ENCODE measurements at places on chromosomes 4 and X. TPM values are rescaled to one million over a fixed set of nuclear protein-coding genes. Genes with fewer than 3 reads are reported as not detected.

The NUDT11 gene
- polyA plus RNA-seq: 14.3 TPM

The WDR19 gene
- 83.2 TPM for polyA plus RNA-seq

The HOPX gene
- polyA plus RNA-seq: 11.0 TPM

The USP26 gene
- polyA plus RNA-seq: not detected

The PDCL2 gene
- polyA plus RNA-seq: not detected

The LANCL3 gene
- 0.09 TPM for polyA plus RNA-seq

The CXCL1 gene
- polyA plus RNA-seq: 0.36 TPM

The PDE5A gene
- 48.7 TPM for polyA plus RNA-seq

The CENPE gene
- 11.6 TPM for polyA plus RNA-seq

The RHOXF1 gene
- 3.6 TPM for polyA plus RNA-seq

The CAMK2D gene
- polyA plus RNA-seq: 71.4 TPM

The INTS6L gene
- 27.3 TPM for polyA plus RNA-seq

The MTNR1A gene
- 1.5 TPM for polyA plus RNA-seq

The PABPC1L2A gene
- not detected for polyA plus RNA-seq

The RNF212 gene
- polyA plus RNA-seq: 18.7 TPM

The PABPC4L gene
- polyA plus RNA-seq: 9.1 TPM

The CLCN3 gene
- 56.8 TPM for polyA plus RNA-seq

The IRS4 gene
- 2.3 TPM for polyA plus RNA-seq

The TREX2 gene
- polyA plus RNA-seq: 0.48 TPM

The ARHGEF38 gene
- polyA plus RNA-seq: 4.7 TPM

The APELA gene
- 12.8 TPM for polyA plus RNA-seq

The SHISA3 gene
- polyA plus RNA-seq: 95.6 TPM

The HDX gene
- polyA plus RNA-seq: 5.8 TPM

The MUC7 gene
- 0.13 TPM for polyA plus RNA-seq

The TBCK gene
- 63.6 TPM for polyA plus RNA-seq

The GABRQ gene
- 1.1 TPM for polyA plus RNA-seq

The GSX2 gene
- polyA plus RNA-seq: not detected

The BEX5 gene
- polyA plus RNA-seq: 9.5 TPM

The KDM5C gene
- 80.1 TPM for polyA plus RNA-seq

The S100P gene
- polyA plus RNA-seq: 9.4 TPM

The RGN gene
- polyA plus RNA-seq: 32.3 TPM

The IQSEC2 gene
- 18.9 TPM for polyA plus RNA-seq

The CT47B1 gene
- polyA plus RNA-seq: not detected

The CHIC2 gene
- 29.7 TPM for polyA plus RNA-seq

The BLTP1 gene
- 84.9 TPM for polyA plus RNA-seq

The MEPE gene
- not detected for polyA plus RNA-seq

The TMEM156 gene
- 2.7 TPM for polyA plus RNA-seq

The CCNB3 gene
- 1.2 TPM for polyA plus RNA-seq

The CFAP97 gene
- polyA plus RNA-seq: 48.8 TPM

The TRIM2 gene
- 85.8 TPM for polyA plus RNA-seq

The RAB39B gene
- polyA plus RNA-seq: 2.9 TPM

The TMEM271 gene
- polyA plus RNA-seq: 0.09 TPM

Measured in renal pelvis (tissue), 12 donors.